ENCODE measurements at places on chromosomes 16 and 17.
A peak's percentile ranks its signal among the peaks of the same experiment; 100 is the strongest.

DNA sequence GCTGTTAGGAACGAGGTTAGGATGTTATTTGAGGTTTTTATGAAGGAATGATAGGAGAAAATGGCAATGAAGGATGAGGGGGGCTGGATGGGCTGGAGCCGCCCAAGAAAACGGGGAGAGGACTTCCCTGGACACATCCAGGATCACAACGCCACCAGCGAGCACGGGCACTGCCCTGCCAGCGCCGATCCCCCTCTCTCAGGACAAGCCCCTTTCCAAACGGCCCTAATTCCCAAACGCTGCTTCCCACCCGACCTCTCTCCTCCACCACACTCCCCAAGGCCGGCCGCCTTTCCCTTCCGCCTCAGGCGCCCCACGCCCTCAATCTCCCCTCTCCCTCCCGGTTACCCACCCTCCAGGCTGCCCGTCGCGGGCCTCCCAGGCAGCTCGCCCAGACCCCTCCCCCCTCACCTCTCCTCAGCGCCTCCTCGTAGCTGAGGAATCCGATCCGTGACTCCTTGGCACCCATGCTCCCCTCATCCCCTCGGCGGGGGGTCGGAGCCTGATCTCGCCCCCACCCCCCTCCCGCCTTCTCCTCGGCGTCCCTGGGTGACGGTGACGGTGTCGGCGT, 377 bp downstream of the USP32 start:
- peak; percentile 58 for DNase-seq

DNA sequence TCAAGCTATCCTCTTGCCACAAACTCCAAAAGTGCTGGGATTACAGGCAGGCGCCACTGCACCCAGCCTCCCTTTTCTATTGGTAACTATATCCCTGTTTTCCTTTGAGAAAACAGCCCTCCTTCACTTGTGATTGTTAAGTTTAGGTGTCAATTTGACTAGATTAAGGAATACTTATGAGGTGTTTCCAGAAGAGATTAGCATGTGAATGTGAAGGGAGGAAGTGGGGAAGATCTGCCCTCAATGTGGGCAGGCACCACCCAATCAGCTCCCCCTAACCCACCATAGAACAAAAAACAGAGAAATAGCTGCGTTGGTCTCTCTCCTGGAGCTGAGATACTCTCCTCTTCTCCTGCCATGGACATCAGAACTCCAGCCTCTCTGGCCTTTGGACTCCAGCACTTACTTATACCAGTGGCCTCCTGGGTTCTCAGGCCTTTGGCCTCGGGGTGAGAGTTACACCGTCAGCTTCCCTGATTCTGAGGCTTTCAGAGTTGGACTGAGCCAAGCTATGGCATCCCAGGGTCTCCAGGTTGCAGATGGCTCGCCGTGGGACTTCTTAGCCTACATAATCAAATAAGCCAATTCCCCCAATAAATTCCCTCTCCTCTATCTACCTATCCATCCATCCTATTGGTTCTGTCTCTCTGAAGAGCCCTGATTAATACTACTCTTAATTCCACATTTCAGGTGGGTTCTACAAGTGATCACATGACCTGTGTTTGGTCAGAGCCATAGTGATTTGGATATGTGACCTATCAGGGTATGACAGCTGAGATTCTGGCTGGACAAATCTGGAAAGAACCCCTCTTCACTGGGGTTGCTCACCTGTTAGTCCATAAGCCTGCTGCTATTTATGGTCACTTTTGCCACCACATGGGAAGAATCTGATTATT, 12.0 kb upstream of the STAT3 start:
- DNase-seq, result no peak

DNA sequence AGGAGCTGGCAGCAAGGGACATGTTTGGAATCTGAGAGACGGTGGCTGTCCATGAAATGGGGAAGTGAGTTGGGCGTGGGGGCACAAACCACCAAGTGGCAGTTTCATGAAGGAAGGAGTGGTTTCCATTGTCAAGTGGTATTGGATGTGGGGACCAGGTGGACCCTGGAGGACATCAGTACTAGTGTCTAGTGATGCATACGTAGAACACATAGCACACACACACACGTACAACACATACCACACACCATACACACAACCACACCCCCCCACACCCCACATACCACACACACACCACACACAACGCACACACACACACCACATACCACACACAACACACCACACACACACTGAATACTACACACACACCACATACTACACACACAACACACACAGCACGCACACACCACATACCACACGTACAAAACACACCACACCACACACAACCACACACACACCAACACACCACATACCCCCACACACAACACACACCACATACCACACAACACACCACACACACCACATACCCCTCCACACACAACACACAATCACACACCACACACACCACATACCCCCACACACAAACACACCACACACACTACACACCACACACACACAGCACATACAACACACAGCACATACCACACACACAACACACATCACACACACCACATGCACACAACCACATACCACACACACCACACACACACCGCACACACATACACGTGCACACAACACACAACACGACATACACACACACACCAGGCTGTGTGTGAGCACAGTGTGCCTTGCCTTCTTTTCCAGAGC, 41.1 kb upstream of the GSE1 start:
- no peak for DNase-seq

GRCh38 chr16:49503256-49504022, 129.8 kb downstream of the C16orf78 start:
- DNase-seq, result no peak

GRCh38 chr17:4527134-4527533, 28.1 kb downstream of the MYBBP1A start:
- no peak for DNase-seq

GRCh38 chr16:528111-529011, 849 bp downstream of the CAPN15 start:
- DNase-seq, result no peak

- DNase-seq, result no peak
These were observed 129.7 kb downstream of the LAT start for GRCh38 chr16:29114574-29114973.

GRCh38 chr16:87968541-87968940, 17.3 kb downstream of the BANP start:
- DNase-seq, result no peak
